ENCODE measurements at places on chromosomes 4 and X.

DNA sequence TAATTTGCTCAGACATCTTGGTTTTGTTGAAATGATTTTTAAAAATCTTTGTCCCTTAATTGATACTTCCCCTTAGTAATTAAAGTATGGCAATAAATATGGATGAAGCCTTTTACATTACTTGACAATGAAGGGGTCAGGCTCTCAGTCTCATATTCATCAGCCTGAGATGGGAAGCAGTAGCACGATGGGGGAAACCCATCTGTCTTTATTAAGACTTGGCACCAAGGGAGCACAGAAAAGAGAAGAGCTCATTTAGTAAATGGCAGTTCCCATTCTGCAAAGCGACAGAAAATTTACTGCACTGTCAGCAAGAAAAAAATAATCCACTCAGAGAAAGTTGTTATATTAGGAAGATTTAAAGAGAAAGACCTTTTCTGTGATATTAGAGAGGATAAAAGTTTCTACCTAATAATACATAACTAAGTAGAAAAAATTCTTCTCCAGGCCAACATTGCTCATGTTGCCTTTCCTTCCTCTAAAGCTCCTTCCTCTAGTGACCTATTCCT lies 7.9 kb upstream of the SERTM2 start:
- DNase-seq = no peak

DNA sequence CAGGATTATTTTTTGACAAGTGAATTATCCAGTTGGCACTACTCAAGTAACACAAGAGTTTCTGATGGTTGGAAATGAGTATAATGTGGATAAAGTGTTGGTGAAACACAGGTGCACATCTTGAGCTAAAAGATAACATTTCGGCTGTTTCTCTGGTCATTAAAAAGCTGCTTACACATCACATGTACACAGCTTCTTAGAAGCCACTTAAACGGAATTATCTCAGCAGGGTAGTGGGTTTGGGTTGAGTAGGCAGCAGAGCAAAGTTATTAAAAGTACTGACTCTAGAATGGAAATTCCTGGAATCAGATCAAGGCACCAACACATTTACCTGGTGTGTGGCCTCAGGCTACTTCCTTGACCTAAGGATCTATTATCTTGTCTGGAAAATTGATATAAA lies 55.4 kb upstream of the RASSF6 start:
- DNase-seq = no peak

DNA sequence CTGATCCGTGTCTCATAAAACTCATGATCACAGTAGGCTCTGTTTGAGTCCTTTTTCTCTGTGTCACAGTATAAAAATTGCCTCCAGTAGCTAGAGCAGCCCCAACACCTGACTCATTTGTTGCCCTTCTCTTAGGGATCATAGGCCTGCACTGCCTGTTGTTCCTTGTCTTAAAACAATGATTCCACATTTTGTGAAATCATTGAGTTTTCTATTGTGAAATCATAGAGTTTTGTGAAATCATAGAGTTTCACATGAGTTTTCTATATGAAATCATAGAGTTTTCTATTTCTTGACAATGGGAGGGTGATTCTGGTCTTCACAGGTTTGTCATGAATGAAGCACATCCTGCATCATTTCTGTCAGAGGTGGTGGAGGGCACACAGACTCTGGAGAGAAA lies 239.9 kb downstream of the GASK1B start:
- no peak for DNase-seq

GRCh38 chrX:40474205-40474626 lies 106.6 kb upstream of the ATP6AP2 start:
- no peak for DNase-seq

DNA sequence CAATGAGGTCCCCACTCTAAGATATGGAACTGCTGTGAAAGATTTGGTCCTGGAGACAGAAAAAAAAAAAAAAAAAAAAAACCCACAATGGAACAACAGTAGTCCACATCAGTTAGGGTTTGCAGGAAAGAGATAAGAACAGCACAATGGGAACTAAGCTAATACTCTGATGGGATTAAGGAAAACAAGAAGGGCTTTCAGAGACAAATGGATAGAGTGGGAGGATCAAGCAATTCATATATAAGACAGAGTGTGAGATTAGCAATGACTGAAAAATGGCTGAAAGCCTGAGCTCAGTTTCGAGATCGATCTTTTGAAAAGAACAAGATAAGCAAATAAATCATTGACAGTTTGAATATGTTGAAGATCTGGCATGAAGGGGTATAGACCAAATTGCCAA lies 188.4 kb upstream of the TRPC5 start:
- DNase-seq = no peak

DNA sequence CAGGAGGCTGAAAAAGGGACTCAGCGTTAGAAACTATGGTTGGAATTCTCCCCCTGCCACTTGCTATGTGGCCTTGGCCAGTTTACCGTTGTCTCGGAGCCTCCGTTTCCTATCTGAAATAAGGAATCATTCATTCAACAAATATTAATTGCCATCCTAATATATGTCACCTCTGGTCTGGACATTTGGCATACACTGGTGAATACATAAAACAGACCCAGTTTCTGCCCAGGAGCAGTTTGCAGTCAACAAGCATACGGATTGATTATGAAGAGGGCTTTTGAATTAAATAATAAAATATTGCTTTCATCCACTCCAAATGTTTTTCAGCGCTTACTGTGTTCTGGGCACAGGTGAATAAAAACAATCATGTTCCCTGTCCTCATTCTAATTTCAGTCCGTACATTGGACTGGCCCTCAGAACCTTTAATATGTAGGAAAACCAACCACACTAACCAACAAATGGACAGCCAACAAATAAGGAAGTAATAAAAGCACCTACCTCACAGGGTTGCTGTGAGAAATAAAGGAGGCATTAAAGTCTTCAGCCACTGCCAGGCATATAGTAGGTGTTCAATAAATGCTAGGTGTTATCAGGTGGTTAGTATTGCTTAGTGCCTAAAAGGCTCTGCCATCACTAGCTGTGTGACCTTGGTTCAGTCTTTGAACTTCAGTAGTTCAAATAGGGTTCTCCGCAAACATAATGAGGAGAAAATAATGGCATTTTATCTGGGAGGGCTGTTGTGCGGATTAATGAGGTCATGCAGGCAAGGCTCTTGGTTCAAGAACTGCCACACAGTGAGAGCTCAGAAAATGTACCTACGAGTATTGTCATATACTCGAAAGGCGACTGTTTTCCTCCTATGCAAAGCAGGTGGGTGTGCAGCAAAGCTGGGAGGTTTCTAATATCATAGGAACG lies 7.3 kb upstream of the GSX2 start:
- no peak for DNase-seq

DNA sequence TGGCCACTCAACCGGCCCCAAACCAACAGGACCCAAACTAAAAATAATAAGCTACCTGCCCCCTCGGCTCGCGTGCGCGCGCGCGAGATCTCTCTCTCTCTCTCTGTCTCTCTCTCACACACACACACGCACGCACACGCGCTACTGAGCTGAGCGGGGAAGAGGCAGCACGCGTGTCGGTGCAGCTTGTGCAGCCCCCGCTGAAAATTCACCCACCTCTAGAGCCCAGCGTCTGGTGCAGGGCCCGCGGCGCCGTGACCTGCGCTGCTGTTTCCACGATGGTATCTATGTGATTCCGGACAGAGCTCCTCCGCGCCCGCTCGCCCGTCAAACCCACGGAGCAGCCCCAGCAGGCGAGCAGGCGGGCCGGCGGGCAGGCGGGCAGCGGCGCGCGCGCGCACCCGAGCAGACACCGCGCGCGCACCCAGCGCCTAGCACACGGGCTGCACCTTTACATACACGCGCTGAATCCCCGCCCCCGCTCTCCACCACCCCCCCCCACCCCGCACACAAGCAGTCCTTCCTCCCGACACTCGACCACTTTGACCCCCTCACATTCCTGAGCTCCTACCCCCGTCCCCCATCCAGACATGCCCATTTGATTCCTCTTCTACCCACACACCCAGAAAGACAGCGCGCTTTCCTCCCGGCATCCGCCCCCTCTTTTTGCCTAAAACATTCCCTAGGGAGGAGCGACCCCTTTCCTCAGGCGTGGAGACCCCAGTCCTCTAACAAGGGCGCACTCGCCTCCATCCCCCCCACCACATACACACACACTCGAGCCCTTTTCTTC lies 1.0 kb downstream of the SLITRK4 start:
- no peak for DNase-seq

- no peak for DNase-seq
These were observed 17.6 kb upstream of the PRPS1 start for GRCh38 chrX:107610667-107611066.

DNA sequence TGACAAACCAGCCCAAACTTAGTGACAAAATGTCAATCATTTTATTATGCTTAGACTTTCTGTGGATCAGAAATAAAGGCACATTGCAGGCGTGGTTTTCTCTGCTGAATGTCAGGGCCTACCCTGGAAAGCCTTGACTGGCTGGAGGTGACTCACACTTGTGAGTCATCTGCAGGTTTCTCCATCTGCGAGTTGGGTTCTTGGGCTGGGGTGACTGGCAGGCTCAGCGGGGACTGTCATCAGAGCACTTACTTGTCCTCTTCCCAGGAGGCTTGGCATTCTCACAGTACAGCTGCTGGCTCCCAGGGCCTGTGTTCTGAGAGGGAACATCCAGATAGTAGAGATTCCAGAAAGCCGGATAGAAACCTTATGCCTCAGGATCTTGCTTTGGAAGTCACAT lies 153.8 kb upstream of the AGA start:
- peak; percentile 56 for DNase-seq

DNA sequence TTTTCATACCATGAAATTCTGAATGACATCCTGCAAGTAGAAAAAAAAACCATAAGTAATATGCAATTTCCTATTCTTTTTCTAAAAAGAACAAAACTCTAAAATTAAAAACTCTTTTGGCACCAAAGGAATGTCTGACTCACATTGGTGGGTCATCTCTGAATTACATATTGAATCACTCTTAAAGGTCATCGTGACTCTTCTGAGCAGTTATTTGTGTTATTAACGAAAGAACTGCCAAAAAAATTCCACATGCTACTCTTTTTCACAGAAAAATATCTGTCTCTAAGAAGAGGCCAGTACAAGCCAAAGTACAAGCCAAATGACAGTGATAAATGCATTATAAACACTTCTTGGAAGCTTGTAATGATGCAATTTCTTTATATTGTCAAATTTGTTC lies 282.2 kb downstream of the GUCY2F start:
- DNase-seq = no peak

DNA sequence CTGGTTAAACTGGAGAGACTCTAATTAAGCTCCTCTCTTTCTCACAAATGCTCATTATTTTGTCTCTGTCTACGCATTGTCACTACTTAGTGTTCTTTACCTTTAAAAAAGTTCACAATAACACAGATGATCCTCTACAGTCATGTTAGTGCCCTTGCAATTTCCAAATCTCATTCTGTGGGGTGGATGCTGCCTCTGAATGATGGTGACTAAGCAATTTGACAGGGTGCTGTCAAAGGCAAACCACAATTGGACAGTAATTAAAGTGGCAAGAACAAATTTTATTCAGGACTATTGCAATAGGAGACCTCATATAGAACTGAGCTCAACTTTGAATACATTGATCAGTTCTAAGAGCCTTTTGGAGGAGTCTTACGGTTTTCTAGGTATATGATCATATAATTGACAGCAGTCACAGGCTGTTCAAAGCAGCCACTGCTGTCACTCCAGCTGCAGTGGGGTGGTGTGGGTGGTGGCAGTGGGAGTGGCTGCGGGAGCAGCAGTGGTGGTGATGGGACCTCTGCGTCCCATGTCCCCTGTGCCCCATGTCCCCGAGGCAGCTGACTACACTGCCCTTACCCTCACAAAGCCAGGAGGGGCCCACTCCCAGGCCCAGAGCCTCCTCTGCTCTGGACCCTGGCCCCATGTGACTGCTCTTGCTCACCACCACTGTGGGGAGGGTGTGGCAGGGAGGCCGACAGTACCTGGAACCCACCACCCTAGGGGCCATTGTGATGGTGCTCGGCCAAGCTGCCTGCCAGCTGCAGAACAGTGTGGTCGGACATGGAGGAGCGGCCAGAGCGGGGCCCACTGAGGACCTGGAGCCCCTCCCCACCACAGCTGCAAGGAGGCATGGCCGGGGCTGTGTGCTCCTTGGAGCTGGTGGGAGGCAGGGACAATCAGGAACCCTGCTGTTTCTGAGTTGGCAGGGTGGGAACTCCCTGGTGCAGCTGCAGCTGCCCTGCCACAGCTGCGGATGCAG lies 30.4 kb upstream of the PAGE1 start:
- no peak for DNase-seq

GRCh38 chr4:116358633-116359222 lies 726.6 kb downstream of the TRAM1L1 start:
- DNase-seq = peak; percentile 27

DNA sequence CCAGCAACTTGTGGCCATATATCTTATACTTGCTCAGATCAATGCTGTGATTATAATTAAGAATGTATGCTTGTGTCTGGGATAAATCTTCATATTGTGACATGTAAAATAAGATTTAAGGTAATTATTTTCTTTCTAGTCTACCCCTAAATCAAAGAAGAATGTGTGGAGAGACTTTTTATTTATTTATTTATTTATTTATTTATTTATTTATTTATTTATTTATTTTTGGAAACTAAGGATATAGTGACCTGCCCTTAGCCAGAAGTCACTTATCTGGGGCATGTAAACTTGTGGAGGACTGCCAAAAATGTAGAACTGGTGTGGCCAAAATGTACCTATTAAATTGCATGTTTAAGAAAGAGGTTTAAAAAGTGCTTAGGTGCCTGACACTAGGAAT lies 144.3 kb downstream of the BEND2 start:
- no peak for DNase-seq
